ENCODE measurements at places on chromosomes 6 and 20. TPM values are rescaled to one million over a fixed set of nuclear protein-coding genes. Genes with fewer than 3 reads are reported as not detected.

Gene SLC16A10
- total RNA-seq = not detected

Gene OLIG3
- total RNA-seq = not detected

Gene MRAP2
- total RNA-seq = 3.7 TPM

Gene C20orf96
- total RNA-seq = 2.0 TPM

Gene PXDC1
- total RNA-seq = 50.8 TPM

Gene ZNF318
- 5.8 TPM for total RNA-seq

Gene EMILIN3
- total RNA-seq = not detected

Gene CLVS2
- not detected for total RNA-seq

Gene SLC22A23
- 21.1 TPM for total RNA-seq

Gene FAM217A
- total RNA-seq = not detected

Gene DDX39B
- total RNA-seq = 156 TPM

Gene SLA2
- under 0.01 TPM for total RNA-seq

Gene TMEM244
- total RNA-seq = not detected

Gene EPPIN
- not detected for total RNA-seq

Gene TSHZ2
- total RNA-seq = 1.4 TPM

Gene COL9A1
- not detected for total RNA-seq

Gene TRIM10
- total RNA-seq = under 0.01 TPM

Gene SLC17A4
- not detected for total RNA-seq

Gene MATN4
- not detected for total RNA-seq

Gene PLA2G7
- under 0.01 TPM for total RNA-seq

Gene ASXL1
- total RNA-seq = 35.5 TPM

Gene MEA1
- 65.1 TPM for total RNA-seq

Gene ZNF831
- total RNA-seq = not detected

Gene SLC12A5
- total RNA-seq = not detected

Gene SMOC2
- total RNA-seq = not detected

Gene ZBTB22
- total RNA-seq = 11.9 TPM

Gene TGM3
- 0.19 TPM for total RNA-seq

Gene C6orf15
- total RNA-seq = not detected

Gene HRH3
- not detected for total RNA-seq

Gene VNN1
- total RNA-seq = under 0.01 TPM

Gene EEF1A2
- total RNA-seq = 0.38 TPM

Gene TFAP2C
- not detected for total RNA-seq

Gene TREM1
- total RNA-seq = 0.19 TPM

Gene CNR1
- 0.28 TPM for total RNA-seq

Gene REM1
- total RNA-seq = 0.19 TPM

Gene SEMG1
- not detected for total RNA-seq

Gene SLC35B3
- 19.7 TPM for total RNA-seq

Gene NOTCH4
- total RNA-seq = 1.5 TPM

Gene CFAP206
- total RNA-seq = 1.4 TPM

Gene DEFB113
- total RNA-seq = not detected

Gene C4A
- total RNA-seq = 5.1 TPM

Gene PDE7B
- 60.0 TPM for total RNA-seq

Gene GID8
- 43.1 TPM for total RNA-seq

Gene HTR1E
- not detected for total RNA-seq

Gene TUBB2B
- 6.9 TPM for total RNA-seq

Gene CALHM5
- 17.2 TPM for total RNA-seq

Gene GMEB2
- total RNA-seq = 8.2 TPM

All from regular cardiac myocyte (primary cell).